NCI-H1105 treated with DMSO at 0.1 percent for 48 hours (cell line): ENCODE measurements at places on chromosomes 2 and 18.

DNA sequence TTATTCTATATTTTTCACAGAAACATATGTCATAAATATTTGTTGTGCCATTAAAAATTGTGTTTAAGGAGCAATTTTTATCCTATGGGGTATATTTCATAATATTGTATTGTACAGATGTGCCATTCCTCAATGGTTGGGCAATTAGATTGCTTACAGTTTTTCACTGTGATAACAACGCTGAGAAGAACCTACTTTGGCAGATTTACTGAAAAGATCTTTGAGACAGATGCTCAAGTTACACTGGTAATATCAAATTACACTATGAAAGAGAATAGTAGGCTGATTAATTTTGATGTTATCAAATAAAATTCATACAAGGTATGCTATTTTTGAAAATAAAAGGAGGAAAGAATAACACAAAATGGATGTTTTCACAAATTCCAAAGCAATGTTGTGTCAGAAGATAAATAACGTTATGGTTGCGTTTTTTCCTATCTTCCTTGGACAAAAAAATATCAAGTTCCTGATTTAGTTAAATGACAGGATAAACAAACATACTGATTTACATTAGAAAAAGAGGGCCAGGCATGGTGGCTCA is 335.1 kb upstream of the ZNF521 start:
- no peak for DNase-seq

DNA sequence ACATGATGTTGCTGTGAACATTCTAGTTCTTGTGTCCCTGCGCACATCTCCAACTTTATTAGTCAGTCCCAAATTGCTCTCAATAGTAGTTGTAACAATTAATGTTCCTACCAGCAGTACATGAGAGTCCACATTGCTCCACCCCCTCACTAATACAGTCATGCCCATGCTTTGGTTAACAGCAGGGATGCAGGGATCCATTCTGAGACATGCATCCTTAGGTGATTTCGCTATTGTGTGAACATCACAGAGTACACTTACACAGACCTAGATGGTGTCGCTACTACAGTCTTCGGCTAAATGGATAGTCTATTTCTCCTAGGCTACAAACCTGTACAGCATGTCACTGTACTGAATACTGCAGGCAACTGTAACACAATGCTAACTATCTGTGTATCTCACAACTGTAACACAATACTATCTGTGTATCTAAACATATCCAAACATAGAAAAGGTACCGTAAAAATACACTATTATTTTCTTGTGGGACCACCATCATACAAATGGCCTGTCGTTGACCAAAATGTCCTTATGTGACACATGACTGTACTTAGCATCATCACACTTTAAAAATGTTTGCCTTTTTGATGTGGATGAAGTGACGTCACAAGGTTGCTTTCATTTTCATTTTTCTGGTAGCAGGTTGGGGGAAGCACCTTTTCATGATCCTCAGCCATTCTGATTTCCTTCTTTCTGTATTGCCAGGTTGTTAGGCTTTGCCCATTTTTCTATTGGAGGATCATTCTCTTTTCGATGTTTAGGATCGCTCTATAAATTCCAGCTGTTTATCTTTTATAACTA is 82.9 kb upstream of the RNF152 start:
- DNase-seq: no peak

DNA sequence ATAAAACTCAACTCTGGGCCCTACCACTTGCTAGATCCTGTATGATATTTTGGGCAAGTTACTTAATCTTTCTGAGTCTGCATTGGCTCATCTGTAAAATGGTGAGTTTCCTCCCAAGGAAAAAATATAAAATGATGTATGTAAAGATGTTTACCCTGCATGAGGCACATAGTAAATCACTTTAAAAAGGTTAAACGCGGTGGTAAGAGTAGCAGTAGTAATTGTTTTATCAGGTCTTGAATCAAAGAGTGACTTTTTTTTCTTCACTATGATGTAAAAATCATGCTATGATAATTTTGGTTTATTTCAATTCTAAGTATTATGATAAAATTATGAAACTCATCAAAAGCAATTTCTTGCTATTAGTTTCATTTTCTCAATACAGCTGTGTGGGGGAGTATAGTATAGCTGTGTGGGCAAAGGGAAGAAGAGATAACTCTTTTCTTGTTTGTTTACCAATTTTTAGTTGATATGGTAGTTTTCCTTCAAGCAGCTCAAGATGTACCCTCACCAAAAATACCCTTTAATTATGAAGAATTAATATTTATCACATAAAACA is 10.7 kb downstream of the ARHGAP15 start:
- DNase-seq: no peak

DNA sequence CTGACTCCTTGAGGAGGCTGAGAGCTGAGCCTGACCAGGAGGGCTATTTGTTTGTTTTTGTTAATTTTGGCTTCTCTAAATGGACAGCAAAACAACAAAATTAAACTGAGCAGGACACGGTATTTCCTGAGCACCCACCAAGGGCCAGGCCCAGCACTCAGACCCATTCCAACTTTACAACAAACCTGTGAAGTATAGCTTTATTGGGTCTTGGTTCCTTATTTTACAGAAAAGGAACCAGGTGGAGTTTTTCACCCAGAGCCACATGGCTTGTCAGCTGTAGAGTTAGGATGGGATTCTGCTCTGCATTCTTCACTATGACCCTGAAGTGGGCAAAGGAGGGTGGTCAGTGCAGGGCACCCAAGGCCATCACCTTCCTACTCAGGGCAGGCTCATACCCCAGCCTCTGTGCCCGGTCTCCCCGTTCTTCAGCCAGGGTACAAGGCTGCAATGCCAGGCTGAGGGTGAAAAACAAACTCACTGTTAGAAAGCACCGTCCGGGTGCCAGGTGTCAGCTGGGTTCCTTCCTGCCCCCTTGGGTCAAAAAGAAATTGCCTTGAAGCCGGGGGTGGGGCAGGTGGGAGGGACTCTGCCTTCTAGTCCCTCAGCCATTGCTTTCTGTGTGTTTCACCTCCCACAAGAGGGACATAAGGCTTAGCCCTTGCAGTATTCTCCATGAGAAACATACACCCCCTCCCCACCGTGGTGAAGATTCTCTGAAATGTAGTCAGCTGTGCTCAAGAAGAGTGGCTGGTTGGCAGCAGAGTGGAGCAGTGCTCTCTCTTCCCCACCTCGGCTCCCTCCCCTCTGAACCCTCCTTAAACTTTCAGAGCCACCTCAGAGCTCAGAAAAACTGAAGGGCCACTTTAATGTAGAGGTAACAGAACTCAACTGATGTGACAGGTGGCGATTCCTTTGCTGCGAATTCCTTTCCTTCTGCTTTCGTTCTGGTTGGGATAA is 2.2 kb downstream of the PSD4 start:
- no peak for DNase-seq

DNA sequence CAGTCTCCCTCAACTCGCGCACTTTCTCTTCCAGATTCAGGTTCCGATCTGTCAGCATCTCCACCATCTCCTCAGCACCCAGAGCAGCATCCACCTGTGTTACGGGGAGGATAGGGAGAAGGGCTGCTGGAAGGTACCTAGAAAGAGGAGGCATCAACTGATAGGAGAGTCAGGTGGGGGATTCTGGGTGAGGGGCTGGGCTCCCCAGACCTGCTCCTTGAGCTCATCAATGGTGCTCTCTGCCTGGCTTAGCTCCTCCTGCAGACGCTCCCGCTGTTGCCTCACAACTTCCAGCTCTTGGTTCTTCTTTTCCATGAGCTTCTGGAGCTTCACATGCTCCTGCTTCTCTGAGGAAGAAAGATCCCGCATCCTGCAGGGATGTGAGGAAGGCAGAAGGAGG is 10.1 kb downstream of the DCTN1 start:
- no peak for DNase-seq

DNA sequence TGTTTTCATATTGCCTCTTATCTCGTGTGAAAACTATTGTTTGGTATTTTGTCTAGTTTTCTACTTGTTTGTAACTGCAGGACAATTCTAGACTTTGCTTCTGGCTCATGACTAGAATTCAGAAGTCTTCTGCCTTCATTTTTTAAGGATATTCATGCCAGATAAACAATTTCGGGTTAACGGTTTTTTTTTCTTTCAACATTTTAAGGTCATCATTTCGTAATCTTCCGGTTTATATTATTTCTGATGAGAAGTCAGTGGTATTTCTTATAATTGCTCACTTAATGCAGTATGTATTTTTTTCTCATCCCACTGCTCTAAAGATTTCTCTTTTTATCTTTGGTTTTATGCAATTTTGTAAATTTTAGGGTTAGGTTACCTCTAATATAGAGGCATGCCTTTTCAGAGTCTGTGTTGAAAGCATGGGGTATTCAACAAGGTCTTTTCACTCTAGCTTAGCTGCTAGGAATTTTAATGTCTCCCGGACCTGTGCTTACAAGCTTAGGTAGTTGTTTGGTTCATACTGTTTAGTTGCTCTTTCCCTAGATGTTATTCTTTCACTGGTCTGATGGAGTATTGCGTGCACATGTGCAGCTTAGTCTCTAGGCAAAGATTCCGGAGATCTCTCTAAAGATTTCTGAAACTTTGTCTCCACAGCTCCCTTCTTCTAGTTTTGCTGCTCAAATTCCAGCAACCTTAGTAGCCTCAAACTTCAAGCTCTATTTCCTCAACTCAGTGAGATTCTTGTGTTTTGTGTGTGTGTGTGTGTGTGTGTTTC is 198.1 kb downstream of the MCFD2 start:
- no peak for DNase-seq

DNA sequence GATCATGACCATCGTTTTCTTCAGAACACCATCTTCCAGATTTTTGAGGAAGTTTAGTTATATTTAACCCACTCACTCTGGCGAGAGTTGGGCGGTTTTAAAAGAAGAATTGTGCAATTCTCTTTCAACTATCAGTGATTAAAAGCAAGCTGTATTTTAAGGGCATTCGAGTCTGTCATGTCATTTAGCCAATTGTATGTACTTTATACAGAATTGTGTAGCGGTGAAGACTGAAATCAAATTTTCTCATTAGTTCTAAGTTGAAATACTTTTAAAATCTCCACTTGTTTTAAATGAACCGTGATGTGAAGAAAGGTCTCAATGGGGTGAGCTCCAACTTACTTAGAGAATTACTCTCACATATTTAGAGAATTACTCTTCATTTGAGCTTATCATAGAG is 214.6 kb upstream of the DTNA start:
- DNase-seq: no peak

GRCh38 chr2:121873864-121874263 is 118.4 kb downstream of the TSN start:
- no peak for DNase-seq

DNA sequence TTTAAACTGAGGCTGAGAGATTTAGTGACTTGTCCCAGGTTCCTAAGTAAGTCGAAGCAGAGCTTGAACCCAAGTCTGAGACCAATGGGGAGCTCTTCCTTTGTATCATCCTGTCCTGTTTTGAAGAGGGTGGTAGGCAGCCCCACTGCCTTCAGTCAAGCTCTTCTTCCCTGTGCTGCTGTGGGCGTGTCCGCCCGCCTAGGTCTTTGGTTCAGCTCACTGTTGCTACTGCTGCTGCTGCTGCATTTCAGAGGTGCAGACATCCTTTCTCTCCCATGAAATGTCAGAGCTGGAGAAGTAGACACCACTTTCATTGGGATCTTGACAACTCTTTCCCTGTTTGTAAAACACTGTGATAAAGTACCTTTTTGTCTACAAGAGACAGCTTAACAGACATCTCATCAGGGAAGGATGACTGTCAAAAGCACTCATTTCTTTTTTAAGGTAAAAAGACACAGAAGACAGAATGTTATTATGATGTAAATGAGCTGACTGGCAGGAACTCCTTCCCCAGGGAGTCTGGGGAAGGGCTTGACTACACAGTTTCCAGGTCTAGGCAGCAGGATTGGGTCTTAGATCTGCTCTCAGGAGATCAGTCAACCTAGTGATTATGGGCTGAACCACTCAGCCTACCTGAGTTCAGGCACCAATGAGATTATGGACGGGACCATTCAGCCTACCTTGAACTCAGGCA is 91.7 kb upstream of the TRIB2 start:
- DNase-seq: no peak

- no peak for DNase-seq
These were observed 1.1 kb upstream of the SALL3 start for GRCh38 chr18:78978349-78979055.

GRCh38 chr2:75320898-75321598 is 121.7 kb upstream of the TACR1 start:
- DNase-seq: no peak

GRCh38 chr2:25814681-25815080 is 63.6 kb downstream of the ASXL2 start:
- no peak for DNase-seq

DNA sequence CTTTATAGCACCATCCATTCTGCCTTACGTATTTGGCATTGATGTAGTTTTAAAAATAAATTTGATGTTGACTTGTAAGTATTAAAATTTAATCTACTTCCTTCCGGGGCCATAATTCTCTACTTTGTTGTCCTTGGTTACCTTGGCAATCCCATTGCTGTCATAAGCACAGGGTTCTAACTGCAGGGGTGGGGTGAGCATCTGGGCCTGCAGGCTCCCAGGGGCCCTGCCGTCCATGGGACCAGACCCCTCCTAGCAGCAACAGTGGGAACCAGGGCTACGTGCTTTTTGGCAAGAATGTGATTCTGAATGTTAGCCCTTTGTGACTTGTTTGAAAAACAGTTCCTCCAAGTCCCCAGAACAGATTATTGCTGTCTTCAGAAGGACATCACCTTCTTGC is 4.9 kb downstream of the ASAP2 start:
- no peak for DNase-seq

DNA sequence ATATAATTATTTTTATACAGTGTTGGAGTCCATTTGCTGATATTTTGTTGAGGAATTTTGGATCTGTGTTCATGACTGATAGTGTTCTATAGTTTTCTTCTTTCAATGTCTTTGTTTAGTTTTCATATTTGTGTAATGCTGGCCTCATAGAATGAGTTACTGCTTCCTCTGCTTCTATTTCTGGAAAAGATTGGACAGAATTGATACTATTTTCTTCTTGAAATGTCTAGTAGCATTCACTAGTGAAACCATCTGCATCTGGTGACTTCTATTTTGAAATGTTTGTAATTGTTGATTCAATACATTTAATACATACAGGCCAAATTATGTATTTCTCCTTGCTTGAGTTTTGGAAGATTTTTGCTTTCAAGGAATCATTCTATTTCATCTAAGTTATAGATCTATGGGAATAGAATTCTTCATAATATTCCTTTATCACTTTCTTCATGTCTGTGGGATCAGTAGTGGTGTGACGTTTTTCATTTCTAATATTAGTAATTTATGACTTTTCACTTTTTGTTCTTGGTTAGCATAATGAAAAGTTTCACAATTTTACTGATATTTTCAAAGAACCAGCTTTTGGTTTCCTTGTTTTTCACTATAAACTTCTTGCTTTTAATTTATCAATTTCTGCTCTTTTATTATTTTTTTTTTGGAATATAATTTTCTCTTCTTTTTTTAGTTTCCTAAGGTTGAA is 509.9 kb upstream of the VRK2 start:
- no peak for DNase-seq
